HTR-8/SVneo (cell line): ENCODE measurements at places on chromosomes 3 and 15.

GRCh38 chr3:178634975-178635374 is 98.7 kb downstream of the KCNMB2 start:
- DNase-seq: no peak

DNA sequence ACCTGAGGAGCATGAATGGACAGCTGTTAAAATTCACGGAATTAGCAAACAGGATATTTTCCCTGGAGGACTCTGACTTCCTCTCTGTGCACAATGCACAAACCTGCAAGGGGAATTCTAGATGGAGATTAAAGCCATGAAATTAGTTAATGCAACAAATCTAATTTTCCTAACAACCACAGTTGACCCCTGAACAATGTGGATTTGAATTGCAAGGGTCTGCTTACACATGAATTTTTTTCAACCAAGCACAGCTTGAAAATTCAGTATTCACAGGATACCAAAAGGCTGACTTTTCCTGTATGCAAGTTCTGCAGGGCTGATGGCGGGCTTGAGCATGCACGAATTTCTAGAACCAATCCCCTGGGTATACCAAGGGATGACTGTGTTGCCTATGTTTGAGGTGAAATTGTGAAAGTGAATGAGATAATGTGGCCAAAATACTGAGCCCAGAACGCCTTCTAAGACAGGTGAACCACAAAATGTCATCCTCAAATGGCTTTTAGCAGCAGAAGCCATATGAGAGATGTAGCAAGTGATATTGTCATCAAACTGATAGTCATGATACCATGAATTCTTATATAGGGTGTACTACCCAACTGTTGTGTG is 52.5 kb downstream of the COL8A1 start:
- DNase-seq: no peak

- DNase-seq: no peak
Measured at GRCh38 chr3:10992943-10993728, 588 bp downstream of the SLC6A1 start.

DNA sequence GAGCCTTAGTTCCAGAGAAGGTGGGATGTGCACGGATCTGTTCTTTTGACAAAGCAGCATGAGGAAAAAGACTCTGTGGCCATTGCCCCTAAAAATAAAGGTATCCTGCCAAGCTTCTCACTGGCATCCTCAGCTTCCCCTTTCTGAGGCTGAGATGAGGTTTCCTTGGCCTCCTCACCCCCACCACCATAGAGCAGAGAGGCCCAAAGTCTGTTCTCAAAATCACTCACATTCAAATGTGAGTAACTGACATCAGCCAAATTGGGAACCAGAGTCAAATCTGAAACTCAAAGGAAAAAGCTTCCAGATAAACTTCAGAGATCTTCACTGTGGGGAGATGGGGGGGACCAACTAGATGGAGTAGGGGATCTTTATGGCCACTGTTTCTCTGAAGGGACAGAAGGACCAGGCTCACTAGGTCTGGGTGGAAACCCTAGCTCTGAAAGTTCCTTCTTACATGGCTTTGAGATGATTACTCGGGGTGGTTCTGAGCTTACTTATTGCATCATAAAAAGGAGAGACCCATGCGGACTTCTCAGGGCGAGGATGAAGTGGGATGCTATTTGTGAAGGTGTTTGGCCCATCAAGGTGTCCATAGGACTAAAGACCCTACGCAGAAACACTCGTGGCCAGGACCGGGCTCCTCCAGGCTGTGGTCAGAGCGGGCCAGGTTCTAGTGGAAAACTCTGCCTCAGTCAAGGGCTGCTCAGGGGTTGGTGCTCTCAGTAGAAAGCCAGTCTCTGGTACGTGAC is 61.5 kb upstream of the MEF2A start:
- DNase-seq: no peak

GRCh38 chr3:108662142-108662738 is 72.7 kb downstream of the DZIP3 start:
- DNase-seq: peak; percentile 42

DNA sequence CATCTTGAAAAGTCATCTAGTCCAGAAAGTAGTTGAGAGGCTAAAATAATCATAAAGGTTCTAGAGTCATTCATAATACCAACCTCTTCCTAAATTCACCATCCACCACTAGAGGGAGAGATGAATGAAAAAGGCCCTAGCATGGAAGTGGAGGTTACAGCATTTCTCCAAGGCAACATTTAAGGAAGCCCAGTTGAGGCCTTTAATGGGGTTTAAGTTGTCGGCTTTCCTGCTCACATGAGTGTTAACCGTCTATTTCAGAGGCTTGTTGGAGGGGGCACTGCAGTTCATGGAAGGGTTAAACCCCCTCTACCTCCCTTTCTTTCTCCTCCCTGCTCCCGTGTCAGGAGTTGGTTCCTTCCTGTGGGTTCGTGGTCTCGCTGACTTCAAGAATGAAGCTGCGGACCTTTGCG is 3.8 kb upstream of the SLCO3A1 start:
- DNase-seq: peak; percentile 22

- DNase-seq: no peak
Measured at GRCh38 chr3:186489507-186489906, 54.7 kb downstream of the CRYGS start.

DNA sequence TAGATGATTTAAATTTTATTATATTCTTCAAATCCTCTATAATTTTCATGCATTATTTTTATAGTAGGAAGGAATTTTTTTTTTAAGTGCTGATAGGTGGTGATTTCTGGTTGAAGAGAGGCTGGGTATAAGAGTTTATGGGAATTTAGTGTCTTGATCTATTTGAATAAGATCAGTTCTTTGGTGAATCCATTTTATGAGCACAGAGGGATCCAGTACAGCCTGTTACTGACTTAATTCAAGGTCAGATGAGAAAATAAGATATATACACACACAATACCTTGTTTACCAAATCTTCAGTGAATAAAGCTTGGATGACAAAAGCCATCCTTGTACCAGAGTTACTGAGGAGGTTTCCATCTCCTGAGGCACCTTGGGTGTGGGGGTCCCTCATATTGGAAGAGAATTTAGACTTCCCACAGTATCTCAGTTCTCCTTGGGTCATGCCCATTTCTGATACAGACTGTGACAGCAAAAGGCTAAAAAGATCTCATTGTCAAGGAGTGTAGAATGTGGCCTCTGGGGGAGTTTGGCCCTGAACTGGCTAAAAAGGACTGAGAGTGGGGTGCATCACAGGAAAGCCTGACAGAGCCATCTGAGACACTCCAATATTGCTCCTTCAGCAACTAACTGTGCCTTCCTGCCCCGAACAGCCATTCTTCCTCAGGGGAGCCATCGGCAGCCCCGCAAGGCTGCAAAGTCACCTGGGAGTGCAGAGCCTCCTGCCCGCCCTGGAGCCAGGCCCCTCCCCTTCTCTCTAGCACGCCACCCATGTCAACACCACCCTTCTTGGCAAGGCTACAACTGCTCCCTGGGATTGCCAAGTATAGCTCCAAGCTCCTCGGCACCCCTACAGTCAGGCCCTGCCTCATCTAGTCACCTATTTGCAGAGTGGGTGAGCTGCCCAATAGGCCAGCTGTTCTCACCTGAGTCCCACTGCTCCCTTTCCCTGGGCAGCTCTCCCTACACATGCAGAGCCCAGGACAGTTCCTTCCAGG is 43.1 kb upstream of the HACD2 start:
- DNase-seq: no peak

DNA sequence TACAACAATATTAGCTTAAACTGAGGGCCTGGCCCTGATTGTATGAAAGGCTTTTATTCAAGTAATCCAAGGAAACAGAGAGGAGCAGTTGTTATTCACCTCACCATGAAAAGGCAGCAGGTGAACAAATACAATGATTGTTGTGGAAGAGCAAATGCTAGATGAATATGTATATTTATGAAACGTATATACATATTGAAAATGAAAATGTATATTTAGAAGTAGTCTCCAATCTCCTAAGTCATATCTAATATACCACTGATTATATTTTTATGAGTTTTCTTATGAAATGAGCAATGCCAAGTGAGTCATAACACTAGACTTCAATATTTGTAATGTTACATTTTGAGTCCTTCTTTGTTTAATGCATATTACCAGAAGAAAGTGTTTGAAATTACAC is 116.2 kb upstream of the KCNMB2 start:
- no peak for DNase-seq

DNA sequence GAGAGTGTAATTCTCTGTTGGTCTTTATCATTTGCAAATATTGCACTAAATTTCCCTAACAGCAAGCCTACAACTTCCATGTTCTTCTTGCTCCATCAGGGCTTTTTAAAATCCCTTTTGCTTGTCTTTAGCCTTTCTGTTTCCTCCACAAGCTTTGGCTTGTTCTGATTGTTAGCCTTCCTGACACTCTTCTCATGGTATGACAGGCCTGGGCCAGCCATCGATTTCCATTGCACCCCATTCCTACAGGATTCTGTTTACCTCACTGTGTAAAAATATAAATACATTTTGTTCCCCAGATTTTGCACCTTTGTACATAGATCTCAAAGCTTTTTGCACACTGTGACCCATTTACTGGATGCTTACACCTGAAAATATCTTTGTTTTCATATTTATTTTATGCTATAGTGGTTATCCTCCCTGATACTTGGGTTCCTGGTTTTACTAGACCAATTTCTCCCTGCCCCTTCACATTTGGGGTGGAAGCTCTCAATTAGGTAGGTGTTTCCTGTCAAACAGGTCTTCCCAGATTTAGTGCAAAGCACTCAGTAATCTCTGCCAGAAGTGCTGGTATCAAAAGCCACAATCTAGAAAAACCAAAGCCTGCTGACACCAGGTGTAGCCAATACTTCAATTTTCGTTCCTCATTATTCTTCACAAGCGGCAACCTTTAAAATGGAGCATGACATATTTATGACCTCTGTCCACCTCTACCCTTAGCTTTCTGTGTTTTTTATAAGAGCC is 57.9 kb upstream of the PPP2R3A start:
- DNase-seq: no peak

GRCh38 chr3:70360979-70361760 is 48.7 kb upstream of the MDFIC2 start:
- no peak for DNase-seq

- no peak for DNase-seq
Measured at GRCh38 chr15:58518626-58519025, 86.8 kb downstream of the LIPC start.

DNA sequence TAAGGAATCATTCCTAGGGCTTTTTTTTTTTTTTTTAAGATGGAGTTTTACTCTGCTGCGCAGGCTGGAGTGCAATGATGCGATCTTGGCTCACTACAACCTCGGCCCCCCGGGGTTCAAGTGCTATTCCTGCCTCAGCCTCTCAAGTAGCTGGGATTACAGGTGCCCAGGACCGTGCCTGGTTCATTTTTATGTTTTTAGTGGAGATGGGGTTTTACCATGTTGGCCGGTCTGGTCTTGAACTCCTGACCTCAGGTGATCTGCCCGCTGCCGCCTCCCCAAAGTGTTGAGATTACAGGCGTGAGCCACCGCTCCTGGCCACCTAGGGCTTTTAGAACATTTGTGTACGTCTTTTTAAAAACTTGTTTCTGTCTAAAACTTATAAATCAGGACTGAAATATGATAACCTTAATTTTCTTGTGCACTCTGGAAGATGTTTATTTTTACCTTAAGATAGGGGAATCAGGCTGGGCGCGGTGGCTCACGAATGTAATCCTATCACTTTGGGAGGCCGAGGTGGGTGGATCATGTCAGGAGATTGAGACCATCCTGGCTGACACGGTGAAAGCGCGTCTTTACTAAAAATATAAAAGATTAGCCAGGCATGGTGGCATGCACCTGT is 21.8 kb downstream of the PIAS1 start:
- no peak for DNase-seq

- no peak for DNase-seq
Measured at GRCh38 chr3:124582621-124583395, 147.4 kb upstream of the UMPS start.

- no peak for DNase-seq
Measured at GRCh38 chr3:62172199-62172598, 201.2 kb downstream of the FEZF2 start.

- peak; percentile 59 for DNase-seq
Measured at GRCh38 chr3:113912552-113913236, 35.1 kb upstream of the ZDHHC23 start.

GRCh38 chr15:41429003-41429890 is 12.4 kb downstream of the RTF1 start:
- no peak for DNase-seq

- DNase-seq: no peak
Measured at GRCh38 chr3:168997488-168997887, 666.0 kb downstream of the MECOM start.

DNA sequence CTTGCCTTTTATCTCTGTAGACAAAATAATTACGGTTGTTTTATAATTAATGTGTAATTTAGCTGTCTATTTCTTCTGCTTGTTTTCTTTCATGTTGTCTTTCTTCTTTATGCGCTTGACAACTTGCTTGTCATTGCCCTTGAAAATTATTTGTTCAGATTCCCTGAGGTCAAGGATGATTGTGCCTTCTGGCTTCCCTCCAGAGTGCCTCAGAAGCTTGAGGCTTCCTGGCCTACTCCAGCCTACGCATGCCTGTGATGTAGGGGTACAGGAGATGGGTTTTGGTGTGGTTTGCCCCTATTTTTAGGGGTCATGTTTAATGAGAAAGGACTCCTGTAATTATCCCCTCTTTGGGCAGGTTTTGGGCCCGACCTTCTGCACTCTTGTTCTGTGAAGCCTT is 231.5 kb downstream of the SV2B start:
- DNase-seq: no peak

GRCh38 chr15:27813139-27813538 is 286.0 kb downstream of the OCA2 start:
- no peak for DNase-seq

DNA sequence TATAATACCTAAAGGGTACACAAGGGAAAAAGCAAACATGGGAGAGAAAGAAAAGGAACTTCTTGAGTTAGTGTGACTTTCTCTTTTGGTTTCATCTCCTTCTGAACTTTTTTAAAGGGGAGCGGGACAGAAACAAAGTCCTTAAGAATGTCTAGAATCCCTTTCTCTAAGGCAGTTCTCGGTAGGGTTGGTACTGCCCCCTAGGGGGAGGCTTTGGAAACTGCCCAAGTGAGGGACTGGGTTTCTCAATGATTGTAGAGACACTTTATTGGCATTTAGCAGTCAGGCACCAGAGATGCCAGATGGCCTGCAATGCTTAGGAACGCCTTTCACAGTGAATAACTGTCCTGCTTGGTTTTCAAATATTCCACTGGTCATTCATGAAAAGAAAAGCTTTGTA is 172.7 kb downstream of the WDR72 start:
- DNase-seq: no peak

DNA sequence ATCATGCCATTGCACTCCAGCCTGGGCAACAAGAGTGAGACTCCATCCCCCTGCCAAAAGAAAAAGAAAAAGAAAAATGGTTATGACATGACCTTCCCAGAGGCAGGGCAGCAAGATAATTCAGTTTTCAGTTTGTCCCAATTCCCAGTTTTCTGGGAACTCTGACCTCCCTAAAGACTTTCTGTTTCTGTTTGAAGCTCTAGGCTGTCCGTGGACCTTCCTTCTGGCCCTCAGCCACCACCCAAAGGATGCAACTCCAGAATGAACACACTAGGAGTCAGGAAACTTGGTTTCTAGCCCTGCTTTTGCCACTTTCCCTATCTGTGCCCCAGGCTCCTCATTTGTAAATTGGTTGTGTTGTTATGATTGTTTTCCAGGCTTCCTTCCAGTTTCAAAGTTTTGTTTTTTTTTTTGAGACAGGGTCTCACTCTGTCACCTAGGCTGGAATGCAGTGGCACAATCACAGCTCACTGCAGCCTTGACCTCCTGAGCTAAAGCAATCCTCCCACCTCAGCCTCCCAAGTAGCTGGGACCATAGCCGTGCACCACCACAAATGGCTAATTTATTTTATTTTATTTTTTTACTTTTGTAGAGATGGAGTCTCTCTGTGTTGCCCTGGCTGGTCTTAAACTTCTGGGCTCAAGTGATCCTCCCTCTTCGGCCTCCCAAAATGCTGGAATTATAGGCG is 68.6 kb downstream of the CDC25A start:
- DNase-seq: no peak

- no peak for DNase-seq
Measured at GRCh38 chr3:71987828-71988227, 202.9 kb upstream of the PROK2 start.
